ENCODE measurements at places on chromosomes 5 and 9.

DNA sequence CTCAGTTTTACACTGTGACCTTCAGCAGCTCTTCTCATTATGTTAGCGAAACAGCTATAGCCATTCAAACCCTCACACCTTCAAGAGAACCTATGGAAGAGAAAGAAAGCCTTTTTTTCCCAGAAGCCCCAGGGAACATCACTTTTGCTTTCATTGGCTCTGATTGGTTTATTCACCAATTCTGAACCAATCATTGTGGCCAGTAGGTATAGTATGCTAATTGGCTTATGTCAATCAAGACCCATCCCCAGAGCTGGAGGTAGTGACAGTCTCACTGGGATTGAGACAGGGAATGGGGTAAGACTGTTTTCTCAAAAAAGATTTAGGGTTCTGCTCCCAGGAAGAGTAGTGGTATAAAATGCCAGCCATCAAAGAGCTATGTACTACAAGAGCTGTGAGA is 74.1 kb upstream of the FSD1L start:
- DNase-seq = no peak

DNA sequence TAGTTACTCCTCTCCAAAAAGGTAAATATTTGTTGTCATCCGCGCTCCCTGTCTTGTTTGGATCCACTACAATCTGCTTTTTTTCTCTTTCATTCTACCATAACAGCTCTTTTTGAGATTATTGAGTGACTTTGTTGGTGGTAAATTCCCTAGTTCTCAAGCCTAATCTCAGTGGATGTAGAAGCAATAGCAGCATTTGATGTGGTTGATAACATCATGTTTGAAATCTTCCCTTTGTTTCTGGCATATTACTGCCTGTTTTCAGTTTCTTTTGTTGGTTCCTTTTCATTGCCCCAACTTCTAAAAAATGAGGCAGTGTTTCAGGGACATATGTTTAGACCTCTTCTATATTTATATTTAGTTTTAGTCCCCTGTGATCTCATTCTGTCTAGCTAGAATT is 8.9 kb downstream of the CDC42SE2 start:
- no peak for DNase-seq

DNA sequence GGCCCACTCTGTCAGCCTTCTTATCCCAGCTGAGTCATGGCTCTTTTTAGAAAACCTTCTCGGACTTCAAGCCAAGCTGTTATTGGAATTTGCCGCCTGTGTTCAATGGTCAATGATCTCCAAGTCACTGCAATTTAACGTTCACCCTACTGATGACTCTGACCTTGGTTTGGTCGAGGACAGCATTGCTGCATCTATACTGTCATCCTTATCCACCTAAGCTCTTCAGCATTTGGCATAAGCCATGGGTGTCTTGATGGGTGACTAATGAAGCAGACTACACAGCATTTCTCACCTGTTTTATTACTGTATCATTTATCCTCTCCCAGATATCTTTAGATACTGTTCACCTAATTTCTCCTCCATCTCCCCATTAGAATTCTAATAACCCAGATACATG is 5.6 kb upstream of the HSPB3 start:
- no peak for DNase-seq

DNA sequence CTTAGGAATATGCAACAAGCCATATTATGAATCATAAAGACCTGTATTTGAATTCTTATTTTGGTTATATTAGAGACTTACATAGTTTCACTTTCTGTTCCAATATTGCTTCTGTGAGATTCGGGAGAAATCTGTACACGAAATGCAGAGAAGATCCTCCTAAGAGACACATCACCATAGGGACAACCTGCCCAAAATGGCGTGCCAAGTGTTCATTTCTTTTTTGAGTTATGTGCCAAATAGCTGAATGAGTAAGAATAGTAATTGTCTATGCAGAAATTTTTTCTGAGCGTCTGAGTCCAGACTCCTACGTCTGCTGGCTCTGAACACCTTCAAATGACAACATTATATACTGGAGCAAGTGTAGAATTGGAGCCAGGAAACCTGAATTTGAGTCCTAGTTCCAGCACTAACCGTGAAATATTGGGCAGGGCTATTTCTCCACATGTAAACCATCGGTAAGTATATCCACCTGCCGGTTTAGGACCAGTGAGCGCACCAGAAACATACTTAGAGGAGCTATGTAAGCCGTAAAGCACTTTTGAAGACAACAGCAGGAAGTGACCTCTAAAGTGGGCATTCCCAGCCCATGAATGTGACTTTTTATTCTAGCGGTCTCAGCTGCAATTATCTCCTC is 163.9 kb upstream of the DMRT1 start:
- DNase-seq = no peak

GRCh38 chr5:23164971-23165370 is 311.8 kb upstream of the CDH12 start:
- no peak for DNase-seq

DNA sequence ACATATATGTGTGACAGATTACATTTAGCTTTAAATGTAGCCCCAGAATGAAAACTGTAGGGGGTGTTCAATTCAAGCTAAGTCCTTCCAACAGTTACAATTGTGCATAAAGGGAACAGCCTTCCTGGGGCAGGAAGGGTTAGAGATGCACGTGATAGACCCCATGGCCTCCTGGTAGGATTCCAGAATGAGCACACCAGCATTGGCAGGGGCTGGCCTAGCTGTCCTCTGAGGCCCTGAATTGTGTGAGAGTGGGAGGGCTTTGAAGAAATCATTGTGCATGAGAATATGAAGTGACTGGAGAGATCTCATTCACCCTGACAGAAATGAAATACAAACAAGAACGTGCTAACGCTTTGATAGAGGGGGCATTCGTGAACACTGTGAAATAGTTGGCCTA is 663.8 kb upstream of the KLF4 start:
- no peak for DNase-seq

DNA sequence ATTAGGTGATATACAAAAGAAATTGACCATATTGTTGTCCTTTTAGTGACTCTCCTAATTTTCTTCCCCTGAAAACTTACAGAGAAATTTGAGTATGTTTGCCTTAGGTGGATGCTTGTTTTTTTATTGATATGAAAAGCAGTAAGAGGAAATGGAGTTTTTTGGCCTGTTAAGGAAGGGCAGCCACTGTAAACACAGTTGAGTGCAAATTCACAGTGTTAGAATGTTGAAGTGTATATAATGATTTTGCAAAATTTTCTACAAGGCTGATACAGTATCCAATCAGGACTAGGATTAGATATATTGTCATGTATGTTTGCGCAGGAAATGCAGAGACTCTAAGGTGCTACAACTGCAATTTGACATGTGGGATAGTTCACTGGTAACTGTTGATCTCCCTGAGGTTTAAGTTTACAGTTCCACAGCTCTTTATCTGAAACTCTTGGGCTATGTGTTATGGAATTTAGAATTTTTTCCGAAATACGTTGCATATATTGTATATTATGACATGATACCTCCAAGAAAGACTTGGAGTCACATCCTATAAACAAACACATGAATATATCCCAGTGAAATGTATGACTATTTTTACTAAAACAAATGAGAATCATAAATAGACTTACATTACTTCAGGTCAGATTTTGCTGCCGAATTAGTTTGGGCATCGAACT is 62.5 kb downstream of the FXN start:
- DNase-seq = no peak

DNA sequence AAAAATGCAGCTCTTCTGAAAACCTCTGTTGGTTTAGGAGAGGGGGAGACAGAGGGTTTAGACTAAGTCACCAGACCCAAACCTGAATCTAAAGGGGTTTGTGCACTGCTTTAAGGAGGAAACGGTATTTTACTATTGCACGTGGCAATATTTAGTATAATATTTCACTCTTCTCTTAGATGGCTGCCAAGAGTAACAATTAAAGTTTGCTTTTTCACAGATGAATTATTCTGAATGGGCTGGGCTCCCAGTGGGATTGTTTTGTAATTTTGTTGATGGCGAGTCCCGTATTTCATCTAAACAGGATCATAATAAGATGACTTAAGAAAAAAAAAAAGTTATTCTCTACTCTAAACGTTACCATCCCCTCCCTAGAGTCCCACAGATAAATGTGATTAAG is 245.4 kb downstream of the PCSK5 start:
- DNase-seq = no peak

GRCh38 chr5:137209232-137209809 is 289.8 kb downstream of the SPOCK1 start:
- DNase-seq = no peak

- DNase-seq = no peak
These were observed 83.2 kb upstream of the FST start for GRCh38 chr5:53397141-53397757.

- no peak for DNase-seq
These were observed 199.9 kb upstream of the CDKN2B start for GRCh38 chr9:22208846-22209585.

DNA sequence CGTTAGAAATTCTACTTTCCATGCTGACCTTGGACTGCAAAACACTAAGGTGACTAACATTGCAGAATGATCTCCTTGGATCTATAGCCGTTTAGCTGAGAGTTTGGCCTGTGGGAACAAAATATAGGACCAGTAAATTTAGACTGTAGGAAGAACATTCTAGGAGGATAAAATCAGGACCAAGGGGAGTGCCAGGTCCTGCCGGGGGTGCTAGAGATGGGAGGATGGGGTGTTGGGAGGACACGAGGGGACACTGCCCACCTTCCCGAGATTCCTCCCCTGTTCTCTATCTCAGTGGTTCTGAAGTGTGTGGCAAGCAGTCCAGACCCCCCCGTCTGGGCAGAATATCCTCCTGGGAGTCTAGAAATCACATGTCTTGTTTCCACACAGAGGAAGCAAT is 445.2 kb downstream of the ZSWIM6 start:
- no peak for DNase-seq

DNA sequence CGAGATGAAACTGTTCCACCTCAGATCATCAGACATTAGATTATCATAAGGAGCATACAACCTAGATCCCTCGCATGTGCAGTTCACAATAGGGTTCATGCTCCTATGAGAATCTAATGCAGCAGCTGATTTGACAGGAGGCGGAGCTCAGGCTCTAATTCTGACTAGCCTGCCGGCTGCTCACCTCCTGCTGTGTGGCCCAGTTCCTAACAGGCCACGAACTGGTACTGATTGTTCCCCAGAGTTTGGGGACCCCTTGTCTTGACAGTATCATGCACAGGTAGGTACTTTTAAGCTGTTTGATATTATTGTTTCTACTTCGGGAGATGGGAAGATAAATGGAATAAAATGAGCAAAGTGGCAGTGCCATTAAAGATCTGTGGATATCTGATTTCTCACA is 66.9 kb downstream of the ZCCHC7 start:
- DNase-seq = no peak

- no peak for DNase-seq
These were observed 998 bp downstream of the SLC23A1 start for GRCh38 chr5:139381837-139382761.

DNA sequence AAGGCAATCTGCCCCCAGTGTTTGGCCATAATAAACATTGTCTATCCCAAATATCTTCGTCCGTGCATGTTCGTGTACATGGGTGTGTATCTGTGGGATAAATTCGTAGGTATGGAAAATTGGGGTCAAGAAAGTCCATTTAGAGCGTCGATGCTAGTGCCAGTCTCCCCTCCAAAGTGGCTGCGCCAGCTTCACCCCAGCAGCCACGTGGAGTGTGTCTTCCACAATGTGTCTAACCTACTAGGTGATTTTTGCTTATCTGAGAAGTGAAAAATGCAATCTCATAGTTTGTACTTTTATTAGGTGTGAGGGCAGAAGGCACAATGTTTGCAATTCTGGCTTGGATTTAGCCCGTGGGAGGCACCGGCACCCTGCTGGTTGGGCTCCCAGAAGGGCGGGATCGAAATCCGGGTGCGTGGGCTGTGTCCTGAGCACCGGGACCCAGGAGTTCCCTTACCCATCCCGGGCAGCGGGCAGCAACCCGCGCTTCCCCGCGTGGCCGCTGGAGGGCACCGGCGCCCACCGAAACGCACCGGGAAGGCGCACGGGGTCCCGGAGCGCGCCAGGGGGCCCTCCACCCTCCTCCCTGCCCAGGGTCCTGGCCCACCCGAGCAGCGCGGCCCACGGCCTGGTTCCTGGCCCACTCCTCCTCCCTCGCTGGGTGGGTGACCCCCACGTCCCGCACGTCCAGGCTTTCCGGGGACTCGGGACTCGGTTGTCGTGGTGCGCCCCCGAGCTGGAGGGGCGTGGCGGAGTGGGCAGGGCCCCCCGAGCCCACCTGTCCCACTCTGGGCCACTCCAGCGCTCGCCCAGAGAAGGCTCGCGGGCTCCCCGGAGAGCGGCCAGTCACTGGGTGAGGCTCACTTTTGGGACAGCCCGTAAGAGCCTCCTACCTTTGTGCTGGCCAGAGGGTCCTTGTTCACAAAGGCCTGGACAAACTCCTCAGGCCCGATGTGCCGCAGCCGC is 55.4 kb upstream of the RNF130 start:
- peak; percentile 40 for DNase-seq

- DNase-seq = no peak
These were observed 207.4 kb downstream of the ARRDC3 start for GRCh38 chr5:91175708-91176107.

DNA sequence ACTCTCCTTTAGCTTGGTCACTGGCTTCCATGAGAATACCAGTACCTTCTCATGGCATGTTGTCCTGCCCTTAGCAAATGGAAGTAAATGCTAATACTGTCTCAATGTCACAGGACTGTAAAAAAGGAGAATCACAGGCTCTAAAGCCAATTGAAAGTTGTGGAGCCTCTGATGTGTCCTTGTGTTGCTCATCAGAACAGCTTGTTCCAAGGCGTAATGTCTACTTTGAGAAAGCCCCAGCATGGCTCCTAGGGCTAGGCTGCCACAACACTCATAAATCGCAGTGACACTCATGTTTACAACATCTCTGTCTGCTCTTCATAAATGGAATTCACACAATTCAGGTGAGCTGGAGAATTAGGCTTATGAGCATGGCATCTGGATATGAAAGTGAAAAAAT is 94.9 kb downstream of the ACTL7B start:
- no peak for DNase-seq

DNA sequence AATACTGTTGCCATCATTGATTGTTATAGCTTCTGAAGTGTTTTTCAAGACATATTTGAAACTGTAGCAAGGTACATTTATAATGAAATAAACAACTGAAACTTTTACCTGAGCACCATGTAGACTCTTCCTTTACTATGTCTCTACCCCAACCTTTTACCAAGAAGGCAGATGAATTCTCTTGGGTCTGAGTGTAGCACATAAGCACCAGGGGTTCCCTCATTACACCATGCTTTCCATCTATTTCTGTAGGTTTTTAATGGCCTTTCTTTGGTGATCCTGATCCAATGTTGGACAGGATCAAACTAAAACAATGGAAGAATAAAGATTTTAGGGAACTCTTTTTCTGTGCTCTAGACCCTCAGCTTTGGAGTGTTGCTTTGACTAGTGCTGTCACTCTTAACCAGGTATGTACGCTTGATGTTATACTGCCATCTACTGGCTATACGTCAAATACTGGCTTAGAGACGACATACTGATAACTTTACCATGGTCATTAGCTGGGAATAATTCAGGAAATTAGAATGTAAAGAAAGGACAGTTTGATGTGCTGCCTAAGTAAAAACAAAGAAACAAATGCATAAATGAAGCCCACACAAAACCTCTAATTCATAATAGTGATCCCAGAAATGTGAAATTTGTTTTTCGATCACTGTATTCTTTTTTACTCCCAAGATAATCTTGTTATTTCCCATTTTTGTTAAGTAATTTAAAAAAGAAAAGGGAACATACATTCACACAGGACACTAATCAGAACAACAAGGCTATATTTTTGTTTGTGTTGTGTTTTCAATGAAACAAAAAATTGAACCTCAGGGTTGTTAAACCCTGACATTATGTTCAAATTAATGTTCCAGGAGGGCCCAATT is 30.7 kb downstream of the IFNW1 start:
- no peak for DNase-seq
